ENCODE measurements at places on chromosomes 13 and 19.

GRCh38 chr13:74045583-74045982 lies 88.6 kb downstream of the KLF12 start:
- ATAC-seq = no peak

DNA sequence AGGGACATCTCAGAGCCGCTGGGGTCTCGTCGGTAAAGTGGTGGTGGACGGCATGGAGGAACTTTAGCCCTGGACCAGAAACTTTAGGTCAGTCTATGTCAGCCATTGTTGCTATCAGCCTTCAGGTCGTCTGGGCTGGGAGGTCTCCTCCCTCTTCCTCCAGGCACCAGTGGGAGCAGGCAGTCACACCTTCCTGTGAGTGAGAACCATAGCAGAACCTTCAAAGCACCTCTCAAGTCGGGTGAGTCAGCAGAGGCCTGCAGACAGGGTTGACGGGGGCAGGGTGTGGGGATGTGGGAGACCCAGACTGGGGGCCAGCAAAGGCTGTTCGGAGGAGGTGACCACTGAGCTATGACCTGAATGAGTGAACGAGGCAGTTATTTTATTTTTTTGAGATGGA lies 15.4 kb upstream of the SBNO2 start:
- ATAC-seq = peak; percentile 77

GRCh38 chr13:41613984-41614661 lies 156.8 kb downstream of the RGCC start:
- no peak for ATAC-seq

DNA sequence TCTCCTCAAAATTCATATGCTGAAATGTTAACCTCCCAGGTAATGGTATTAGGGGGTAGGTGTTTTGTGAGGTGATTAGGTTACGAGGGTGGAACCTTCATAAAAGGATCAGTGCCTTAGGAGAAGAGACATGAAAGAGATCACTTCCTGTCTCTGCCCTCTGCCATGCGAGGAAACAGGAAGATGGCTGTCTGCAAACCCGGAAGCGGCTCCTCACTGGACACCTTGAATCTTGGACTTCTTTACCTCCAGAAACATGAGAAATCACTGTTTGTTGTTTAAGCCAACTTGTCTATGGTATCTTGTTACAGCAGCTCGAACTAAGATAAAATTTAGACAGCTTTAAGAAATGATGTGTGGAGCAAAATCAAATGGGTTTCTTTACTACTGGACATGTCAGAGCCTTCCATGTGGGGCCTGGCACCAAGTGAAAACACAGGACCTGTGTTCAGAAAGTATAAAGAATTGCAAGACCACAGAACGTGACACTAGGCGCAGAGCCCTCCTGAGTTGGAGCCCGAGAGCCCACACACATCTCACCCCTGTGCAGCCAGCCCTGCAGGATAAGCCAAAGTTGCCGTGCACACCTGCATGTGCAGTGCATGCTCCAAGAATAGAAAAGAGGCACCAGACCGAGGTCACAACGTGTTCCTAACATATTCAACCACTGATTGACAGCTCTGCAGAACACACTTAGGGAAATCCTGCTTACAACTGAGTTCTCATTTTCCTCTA lies 112.5 kb upstream of the UQCRFS1 start:
- no peak for ATAC-seq

DNA sequence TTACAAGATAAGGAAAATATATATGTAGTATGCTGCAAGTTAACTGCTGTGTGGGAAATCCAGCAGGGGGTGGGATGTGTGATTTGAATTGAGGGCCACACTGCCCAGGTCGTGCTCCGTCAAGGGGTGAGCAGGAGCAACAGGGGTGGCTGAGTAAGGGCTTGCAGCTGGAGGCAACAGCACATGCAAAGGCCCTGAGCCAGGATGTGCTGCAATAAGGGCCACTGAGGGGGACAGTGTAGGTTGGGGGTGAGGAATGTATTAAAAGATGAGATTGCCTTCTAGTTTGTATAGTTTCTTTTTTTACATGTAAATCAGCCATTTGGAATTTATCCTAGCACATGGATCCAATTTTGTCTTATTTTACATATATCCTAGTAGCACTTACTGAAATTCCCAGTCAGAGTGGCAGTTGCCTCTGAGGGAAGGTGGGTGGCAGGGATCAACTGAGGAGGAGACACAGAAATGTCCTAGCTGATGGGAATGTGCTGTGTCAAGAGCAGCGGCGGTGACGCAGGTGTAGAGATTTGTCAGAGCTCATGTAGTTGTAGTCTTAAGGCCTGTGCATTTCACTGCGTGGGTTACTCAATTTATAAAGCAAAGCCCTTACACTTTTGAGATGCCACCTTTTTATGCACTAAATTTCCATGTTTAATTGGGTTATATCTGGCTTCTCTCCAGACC lies 5.4 kb upstream of the RBM42 start:
- ATAC-seq = no peak

- ATAC-seq = no peak
These were observed 19.4 kb upstream of the CRTC1 start for GRCh38 chr19:18663940-18664530.

GRCh38 chr13:46683676-46684260 lies 113.2 kb downstream of the ESD start:
- ATAC-seq = no peak

GRCh38 chr13:108993346-108993745 lies 363.9 kb downstream of the MYO16 start:
- ATAC-seq = no peak

DNA sequence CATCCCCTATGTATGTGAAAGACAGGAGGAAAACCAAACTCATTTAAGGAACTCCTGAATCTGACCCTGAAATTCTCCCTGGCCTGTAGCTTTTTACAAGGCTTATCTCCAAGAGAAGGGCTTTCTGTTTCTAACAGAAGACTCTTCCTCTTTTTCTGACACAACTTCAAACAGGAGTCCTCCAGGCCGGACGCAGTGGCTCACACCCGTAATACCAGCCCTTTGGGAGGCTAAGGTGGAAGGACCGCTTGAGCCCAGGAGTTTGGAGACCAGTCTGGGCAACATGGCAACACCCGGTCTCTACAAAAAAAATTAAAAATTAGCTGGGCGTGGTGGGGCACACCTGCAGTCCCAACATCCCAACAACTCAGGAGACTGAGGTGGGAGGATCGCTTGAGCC lies 41.9 kb downstream of the CARS2 start:
- no peak for ATAC-seq

DNA sequence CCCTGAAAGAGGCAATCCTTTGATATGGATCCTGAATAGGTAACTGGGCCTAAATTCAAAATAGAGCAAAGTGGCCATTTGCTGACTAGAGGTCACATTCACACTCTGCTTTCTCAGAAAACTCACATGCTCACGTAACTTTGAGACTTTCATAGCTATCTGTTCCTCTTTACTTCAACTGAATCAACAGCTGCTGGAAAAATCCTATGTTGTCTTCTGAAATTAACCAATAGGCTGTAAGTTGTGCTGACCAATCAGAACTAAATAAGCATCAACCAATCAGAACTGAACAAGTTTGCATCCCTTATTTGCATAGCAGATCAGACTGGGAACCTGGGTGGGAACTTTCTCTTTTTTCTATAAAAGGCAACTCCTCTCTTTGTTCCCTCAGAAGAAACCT lies 24.0 kb upstream of the TBC1D4 start:
- no peak for ATAC-seq

GRCh38 chr13:111449041-111449440 lies 128.6 kb downstream of the TEX29 start:
- ATAC-seq = no peak

GRCh38 chr19:1259876-1260748 lies 9.0 kb upstream of the CIRBP start:
- ATAC-seq = peak; percentile 8

DNA sequence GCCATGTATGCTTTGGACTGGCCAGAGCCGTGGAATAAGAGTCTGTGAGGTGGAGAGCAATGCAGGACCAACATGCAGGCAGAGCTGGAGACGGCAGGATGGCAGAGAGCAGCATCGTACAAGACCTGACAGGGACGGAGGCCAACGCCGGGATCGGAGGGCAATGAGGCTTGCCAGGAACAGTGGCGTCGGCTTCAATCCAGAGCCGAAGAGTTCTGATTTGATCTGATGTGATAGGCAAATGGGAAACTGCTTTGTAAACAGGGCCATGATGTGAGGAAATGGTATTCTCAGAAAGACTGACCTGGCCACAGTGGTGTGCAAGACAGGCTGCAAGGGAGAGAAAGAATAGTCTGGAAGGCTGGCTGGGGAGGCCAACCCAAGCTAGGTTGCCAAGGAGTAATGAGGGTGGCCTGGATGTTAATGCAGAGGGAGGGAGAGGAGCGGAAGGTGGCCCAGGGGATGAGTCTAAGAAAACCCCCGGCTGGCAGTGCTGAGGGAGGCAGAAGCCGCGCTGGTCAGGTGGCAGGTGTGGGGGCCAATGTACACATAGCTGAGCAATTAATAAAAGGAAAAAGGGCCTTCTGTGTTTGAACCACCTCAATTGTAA lies 26.7 kb downstream of the RCBTB2 start:
- no peak for ATAC-seq

DNA sequence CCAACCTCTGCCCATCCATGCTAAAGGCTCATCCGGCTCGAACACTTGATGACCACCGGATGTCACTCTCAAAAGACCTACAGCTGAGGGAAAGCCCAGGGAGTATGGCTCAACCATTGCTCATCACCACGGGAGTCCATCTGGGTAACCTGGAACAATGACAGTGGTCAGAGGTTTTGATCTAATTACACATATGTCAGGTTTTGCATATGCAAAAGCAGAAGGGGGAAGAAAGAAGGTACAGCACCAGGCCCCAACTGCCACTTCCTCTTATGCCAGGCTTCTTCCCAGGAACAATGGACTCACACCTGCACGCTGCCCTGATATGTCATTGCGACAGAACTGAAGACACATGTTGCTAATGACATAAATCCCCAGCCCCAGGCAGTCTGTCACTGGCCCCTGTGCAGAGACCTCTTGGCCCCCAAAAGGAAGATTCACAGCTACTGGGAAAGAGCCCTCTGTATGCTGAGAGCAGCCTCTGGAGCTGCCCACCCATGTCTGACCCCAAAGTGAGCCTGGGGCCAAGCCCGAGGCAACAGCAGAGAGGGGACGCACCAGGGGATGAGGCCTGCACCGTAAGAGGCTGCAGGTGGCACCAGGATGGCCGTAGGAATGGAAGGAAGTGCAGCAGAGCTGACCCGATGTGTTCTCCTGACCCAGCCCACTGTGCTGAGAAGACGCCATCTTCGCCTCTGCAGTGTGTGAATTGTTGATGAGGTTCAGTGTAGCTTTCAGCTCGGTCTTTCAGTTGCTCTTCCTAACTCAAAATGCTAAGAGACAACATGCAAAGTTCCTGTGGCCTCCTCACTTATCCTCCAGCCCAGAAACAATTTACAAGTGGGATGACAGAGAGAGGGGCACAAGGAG lies 26.3 kb downstream of the EPS15L1 start:
- ATAC-seq = peak; percentile 5

GRCh38 chr19:17497149-17497798 lies 14.2 kb upstream of the PGLS start:
- no peak for ATAC-seq

GRCh38 chr19:19591133-19591825 lies 27.2 kb downstream of the PBX4 start:
- peak; percentile 97 for ATAC-seq

- no peak for ATAC-seq
These were observed 25.0 kb downstream of the CKM start for GRCh38 chr19:45297674-45298073.

- no peak for ATAC-seq
These were observed 4.9 kb upstream of the SLC25A15 start for GRCh38 chr13:40784540-40784939.
